ENCODE measurements at places on chromosomes 2 and 18. TPM values are rescaled to one million over a fixed set of nuclear protein-coding genes. Genes with fewer than 3 reads are reported as not detected.

Gene CDCA7
- total RNA-seq: 6.2 TPM

Gene CD8B2
- not detected for total RNA-seq

Gene ZSWIM2
- not detected for total RNA-seq

Gene AMER3
- total RNA-seq: not detected

Gene SIX3
- total RNA-seq: not detected

All from fibroblast of the aortic adventitia (primary cell).